ENCODE measurements at places on chromosomes 6 and 20.

DNA sequence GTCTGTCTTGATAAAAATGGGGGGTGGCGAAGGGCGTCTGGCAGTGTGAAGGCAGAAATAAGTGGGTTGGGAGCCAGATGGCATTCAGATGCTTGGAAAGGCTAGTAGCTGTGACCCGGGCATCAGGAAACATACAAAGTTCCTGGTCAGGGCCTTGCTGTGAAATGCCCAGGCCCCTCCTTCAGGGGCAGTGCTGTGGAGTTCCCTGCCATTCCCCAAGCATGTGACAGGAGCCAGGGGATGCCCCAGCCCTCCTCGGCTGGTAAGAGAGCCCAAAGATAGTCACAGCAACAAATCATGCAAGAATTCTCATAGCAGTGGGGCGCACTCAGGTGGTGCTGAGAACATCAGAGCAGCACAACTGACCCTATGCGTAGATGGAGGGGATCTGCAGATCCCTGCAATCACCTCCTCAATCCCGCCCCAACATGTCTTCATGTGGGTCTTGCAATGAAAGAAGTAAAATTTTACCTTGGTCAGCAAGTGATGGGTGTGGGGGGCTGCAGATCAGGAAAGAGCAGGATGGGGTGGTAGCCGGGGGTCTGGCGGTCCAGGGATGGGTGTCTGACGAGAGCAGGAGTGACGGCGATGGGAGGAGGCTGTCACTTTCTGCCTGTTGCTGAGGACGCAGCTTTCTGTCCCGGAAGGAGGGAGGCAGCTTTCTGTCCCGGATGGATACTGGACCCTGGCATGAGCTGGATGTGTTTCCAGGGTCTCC is 39.5 kb downstream of the SLC22A1 start:
- no peak for DNase-seq
- no peaks in the 10 kb centered on the region for H3K36me3 ChIP-seq
- no peaks in the 10 kb centered on the region for H3K4me1 ChIP-seq
- H3K4me3 ChIP-seq, result no peak overlapping the region
- H3K27ac ChIP-seq, result no peak overlapping the region

GRCh38 chr6:152959333-152959732 is 23.5 kb downstream of the FBXO5 start:
- H3K4me3 ChIP-seq, result no peak overlapping the region
- H3K27ac ChIP-seq, result no peak overlapping the region
- no peaks in the 10 kb centered on the region for H3K4me1 ChIP-seq
- no peaks in the 10 kb centered on the region for H3K36me3 ChIP-seq

GRCh38 chr20:13418263-13419229 is 197.5 kb downstream of the ISM1 start:
- no peak for DNase-seq
- H3K4me1 ChIP-seq, result no peaks in the 10 kb centered on the region
- H3K36me3 ChIP-seq, result peaks cover 8% of the 10 kb centered on the region
- H3K4me3 ChIP-seq, result no peak overlapping the region
- H3K27me3 ChIP-seq, result no peaks in the 10 kb centered on the region

- no peaks in the 10 kb centered on the region for H3K4me1 ChIP-seq
- no peak overlapping the region for H3K4me3 ChIP-seq
- H3K36me3 ChIP-seq, result no peaks in the 10 kb centered on the region
- H3K27me3 ChIP-seq, result no peaks in the 10 kb centered on the region
Observed at GRCh38 chr20:18388860-18389259, 78.0 kb downstream of the DZANK1 start.

- no peak overlapping the region for H3K27ac ChIP-seq
- no peaks in the 10 kb centered on the region for H3K27me3 ChIP-seq
- DNase-seq, result no peak
- H3K4me1 ChIP-seq, result no peaks in the 10 kb centered on the region
Observed at GRCh38 chr20:15439551-15439950, 1102.1 kb upstream of the FLRT3 start.

DNA sequence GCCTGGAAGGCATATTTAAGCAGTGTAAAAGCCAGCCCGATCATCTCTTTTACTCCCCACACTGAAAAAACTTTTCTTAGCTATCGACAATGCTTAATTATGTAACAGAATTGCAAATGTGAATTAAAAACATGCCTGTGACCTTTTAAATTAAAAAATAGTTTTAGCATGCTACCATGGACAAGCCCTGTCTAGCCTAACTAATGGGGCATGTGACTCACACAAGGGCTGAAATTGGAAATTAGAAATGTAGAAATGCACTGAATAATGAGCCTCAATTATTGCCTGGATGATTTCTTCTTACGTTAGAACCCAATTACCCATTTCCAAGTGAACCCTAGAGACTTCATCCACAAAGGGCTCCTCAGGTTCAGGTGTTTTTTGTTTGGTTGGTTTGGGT is 82.7 kb downstream of the SIM1 start:
- H3K27ac ChIP-seq, result no peak overlapping the region
- no peak overlapping the region for H3K4me3 ChIP-seq
- H3K36me3 ChIP-seq, result no peaks in the 10 kb centered on the region
- no peaks in the 10 kb centered on the region for H3K27me3 ChIP-seq

DNA sequence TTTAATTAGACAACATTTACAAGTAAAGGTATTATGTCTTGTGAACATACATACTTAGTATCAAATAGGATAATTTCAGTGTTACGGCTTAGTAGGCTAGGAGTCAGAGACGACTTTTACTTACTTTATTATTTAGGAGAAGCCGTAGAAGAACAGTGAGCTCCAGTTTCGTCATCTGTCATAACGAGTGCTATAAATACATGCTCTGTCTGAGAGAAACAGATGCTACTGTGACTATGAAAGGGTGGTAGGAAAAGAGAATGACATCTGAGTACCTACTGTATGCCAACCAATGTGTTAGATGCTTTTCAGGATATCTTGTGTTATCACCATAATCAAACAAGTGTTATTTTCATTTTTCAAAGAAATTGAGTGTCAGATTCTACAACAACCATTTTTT is 119.0 kb downstream of the EYA4 start:
- no peaks in the 10 kb centered on the region for H3K36me3 ChIP-seq
- no peak overlapping the region for H3K27ac ChIP-seq
- DNase-seq, result no peak
- no peaks in the 10 kb centered on the region for H3K4me1 ChIP-seq
- no peak overlapping the region for H3K4me3 ChIP-seq

- peaks cover 18% of the 10 kb centered on the region for H3K36me3 ChIP-seq
- H3K27ac ChIP-seq, result peak overlapping the region; percentile 98
- DNase-seq, result no peak
- H3K27me3 ChIP-seq, result no peaks in the 10 kb centered on the region
Observed at GRCh38 chr6:45376310-45377042, 1.3 kb downstream of the SUPT3H start.

DNA sequence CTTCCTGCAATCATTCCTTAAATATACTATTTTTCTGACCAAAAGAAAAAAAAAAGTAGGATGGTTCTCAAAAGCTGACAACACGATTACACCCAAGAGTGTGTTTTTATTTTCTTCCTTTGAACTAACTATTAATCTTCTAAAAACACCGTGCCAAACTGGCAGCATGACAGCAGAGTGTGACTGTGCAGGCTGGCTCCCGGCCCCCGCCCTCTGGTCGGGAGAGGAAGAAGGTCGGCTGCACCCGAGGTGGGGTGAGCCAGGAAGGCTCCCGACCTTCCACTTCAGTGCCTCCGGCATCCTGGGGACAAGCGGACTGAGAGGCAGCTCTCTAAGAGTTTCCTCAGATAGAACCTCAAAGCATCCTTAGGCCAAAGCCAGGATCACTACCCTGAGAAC is 29.2 kb downstream of the SLC22A23 start:
- peaks cover 33% of the 10 kb centered on the region for H3K27me3 ChIP-seq
- no peak for DNase-seq
- H3K36me3 ChIP-seq, result no peaks in the 10 kb centered on the region
- H3K4me3 ChIP-seq, result no peak overlapping the region
- H3K4me1 ChIP-seq, result no peaks in the 10 kb centered on the region

GRCh38 chr6:133553652-133554051 is 312.5 kb downstream of the EYA4 start:
- H3K27ac ChIP-seq, result no peak overlapping the region
- no peak for DNase-seq
- no peaks in the 10 kb centered on the region for H3K36me3 ChIP-seq
- H3K4me1 ChIP-seq, result no peaks in the 10 kb centered on the region
- H3K27me3 ChIP-seq, result peaks cover 6% of the 10 kb centered on the region

DNA sequence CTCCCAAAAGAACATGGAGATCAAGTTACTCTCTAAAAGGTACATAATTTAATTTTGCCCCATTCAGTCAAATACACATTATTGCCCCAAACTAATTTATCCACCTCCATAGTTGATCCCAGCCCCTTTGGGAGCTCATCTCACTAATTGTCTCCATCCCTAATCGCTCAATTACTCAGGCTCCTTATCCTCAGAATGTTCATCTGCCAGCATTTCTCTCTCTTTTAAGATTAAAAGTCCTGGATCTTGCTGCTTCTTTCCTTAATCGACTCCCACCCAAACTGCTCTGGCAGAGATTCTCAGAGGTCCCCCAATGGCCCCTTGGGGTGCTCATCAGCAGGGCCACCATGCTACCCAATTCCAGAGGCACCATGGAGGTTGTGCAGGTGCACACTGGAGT is 18.4 kb upstream of the NNAT start:
- H3K27me3 ChIP-seq, result no peaks in the 10 kb centered on the region
- DNase-seq, result no peak

DNA sequence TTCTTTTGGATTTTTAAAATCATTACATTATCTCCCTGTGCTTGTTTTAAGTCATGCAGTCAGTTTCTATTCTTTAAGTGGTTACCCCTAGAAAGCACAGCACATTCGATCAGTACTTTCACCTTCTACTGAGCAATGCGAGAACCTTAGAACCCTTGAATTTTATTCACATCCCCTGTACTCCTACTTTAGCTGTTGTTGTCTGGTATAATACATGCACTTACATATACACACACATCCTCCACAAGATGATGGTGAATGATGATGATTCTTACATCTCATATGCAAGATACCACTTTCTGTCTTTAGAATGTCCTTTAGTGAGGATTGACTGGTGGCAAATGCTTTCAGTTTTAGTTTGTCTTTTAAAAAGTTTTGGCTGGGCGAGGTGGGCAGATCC is 5.7 kb downstream of the CDC40 start:
- no peaks in the 10 kb centered on the region for H3K27me3 ChIP-seq
- no peak for DNase-seq
- H3K27ac ChIP-seq, result peak overlapping the region; percentile 64
- H3K36me3 ChIP-seq, result no peaks in the 10 kb centered on the region
- peaks cover 10% of the 10 kb centered on the region for H3K4me1 ChIP-seq

DNA sequence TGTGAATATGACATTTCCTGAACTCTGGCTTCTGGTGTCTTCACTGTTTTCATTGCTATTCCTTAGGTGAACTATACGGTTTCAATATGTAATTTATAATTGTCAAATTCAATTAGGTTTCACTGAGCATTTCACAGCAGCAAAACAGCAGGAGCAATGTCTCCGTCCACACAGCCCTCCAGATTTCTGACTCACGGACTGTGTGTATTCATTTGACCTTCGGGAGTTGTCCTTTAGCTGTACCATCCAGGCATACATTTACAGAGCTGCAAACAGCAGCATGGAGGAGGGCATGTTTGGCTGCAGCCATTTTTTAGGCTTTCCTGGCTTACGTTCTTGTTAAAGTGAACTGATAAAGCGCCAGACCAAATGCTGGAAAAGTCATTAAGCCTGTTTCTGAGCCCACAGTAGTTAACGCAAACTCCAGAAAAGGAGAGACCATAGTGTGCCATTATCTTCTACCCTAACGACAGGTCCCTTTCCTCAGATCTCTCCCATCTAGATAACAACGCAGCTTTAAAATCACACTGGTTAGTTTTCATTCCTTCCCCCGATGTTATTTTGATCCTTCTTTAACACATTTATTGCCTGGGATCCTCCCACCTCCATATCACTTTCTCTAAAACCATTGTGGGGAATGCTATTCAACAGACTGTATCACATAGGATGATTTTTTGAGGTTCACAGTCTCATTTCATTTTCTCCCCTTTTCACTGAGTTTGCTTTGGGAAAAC is 18.3 kb downstream of the FOXC1 start:
- no peak overlapping the region for H3K27ac ChIP-seq
- no peaks in the 10 kb centered on the region for H3K36me3 ChIP-seq
- H3K4me3 ChIP-seq, result no peak overlapping the region
- peaks cover 58% of the 10 kb centered on the region for H3K27me3 ChIP-seq
- no peak for DNase-seq
- H3K4me1 ChIP-seq, result peaks cover 7% of the 10 kb centered on the region

DNA sequence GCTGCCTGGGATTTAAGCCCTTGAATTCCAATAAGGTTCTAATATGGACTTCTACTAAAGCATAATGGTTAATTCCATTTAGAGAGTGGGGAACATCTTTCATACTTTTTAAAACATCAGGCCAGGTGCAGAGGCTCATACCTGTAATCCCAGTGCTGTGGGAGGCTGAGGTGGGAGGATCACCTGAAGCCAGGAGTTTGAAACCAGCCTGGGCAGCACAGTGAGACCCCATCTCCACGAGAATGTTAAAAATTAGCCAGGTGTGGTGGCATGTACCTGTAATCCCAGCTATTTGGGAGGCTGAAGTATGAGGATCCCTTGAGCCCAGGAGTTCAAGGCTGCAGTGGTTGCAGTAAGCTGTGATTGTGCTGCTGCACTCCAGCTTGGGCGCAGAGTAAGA is 35.0 kb downstream of the E2F3 start:
- DNase-seq, result no peak
- no peak overlapping the region for H3K27ac ChIP-seq
- peaks cover 11% of the 10 kb centered on the region for H3K4me1 ChIP-seq

DNA sequence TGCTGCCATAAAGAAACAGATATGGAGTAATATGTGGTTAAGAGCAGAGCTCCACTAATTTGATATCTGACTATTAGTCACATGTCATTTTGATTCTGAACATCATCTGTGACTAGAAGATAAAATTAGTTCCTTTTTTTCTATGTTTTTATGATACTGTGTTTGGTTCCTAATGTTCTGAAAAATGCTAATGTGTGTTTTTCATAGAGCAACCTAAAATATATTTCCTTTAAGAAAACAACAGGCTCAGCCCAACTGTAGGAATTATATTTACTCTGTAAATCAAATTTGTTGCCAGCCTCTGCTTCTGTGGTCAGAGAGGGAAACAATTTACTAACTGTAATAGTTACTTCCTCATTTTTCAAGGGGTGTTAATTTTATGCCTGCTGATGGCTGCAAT is 33.3 kb upstream of the TXLNB start:
- no peaks in the 10 kb centered on the region for H3K27me3 ChIP-seq
- H3K4me1 ChIP-seq, result peaks cover 25% of the 10 kb centered on the region
- DNase-seq, result no peak
- peak overlapping the region; percentile 99 for H3K27ac ChIP-seq

DNA sequence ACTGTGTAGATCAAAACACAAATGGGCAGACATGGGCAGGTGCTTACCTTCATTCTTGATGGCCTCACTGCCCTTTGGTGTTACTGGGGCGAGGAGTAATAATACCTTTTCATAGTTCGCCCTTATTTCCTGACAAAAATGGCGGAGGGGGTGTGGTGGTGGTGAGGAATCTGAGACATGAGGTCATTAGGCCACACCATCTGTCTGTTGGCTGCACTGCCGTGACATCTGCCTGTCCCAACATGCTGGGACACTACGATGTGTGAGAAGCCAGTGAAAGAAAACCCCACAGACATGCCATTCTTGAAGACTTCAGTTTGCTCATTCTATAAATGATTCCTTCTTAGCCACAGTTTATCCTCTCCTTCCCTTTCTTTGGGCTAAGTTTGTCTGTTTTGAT is 13.4 kb upstream of the MAPRE1 start:
- H3K36me3 ChIP-seq, result no peaks in the 10 kb centered on the region
- H3K27me3 ChIP-seq, result no peaks in the 10 kb centered on the region
- H3K4me1 ChIP-seq, result no peaks in the 10 kb centered on the region
- H3K4me3 ChIP-seq, result no peak overlapping the region
- H3K27ac ChIP-seq, result no peak overlapping the region

- DNase-seq, result no peak
- H3K4me3 ChIP-seq, result no peak overlapping the region
- H3K36me3 ChIP-seq, result peaks cover 8% of the 10 kb centered on the region
Observed at GRCh38 chr6:27541212-27541932, 68.5 kb upstream of the ZNF184 start.
